ENCODE measurements at places on chromosomes 16 and 17.

DNA sequence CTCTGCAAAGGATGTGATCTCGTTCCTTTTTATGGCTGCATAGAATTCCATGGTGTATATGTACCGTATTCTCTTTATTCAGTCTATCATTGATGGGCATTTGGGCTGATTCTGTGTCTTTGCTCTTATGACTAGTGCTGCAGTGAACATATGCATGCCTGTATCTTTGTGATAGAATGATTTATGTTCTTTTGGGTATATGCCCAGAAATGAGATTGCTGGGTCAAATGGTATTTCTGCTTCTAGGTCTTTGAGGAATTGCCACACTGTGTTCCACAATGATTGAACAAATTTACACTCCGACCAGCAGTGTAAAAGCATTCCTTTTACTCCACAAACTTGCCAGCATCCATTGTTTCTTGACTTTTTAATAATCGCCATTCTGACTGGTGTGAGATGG, 60.2 kb upstream of the ADORA2B start:
- DNase-seq: no peak

DNA sequence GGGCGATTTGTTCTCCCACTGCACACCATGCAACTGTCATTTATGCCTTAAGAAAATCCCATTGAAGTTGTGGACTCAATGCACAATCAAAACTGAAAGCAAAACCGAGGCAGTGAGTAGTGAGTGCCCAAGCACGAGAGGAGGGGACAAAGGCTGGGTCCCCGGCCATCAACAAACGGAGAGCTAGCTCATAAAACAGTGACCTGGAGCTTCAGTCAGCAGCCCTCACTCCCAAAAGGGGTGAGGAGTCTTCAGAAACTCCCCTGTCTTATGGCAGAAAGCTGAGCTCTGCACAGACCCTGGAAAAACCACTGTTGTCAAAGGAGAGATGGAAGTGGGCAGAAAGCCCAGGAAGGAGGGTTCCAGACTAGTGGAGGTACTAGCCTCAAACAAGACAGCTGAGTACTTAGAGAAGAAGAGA, 96.9 kb downstream of the ADCY9 start:
- DNase-seq: no peak

- no peak for DNase-seq
Observed at GRCh38 chr16:66979011-66979717, 9.2 kb upstream of the CES4A start.

DNA sequence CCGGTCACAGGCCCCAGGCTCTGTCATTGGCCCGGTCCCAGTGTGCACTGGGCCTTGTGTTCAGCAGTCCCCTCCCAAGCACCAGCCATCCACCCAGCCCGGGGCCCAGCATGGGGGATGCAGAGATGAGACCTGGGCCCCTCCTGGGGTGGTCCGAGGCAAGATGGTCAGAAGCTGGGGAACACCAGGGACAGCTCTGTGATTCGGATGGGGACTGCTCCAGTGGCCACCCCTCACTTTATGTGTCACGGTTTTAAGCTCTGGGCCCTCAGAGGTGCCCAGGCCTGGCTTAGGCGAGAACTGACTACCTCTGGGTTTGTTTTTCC, 92.0 kb upstream of the PLCG2 start:
- DNase-seq: no peak
